Endothelial cell of umbilical vein (primary cell): ENCODE measurements at places on chromosomes 2 and 18. TPM values are rescaled to one million over a fixed set of nuclear protein-coding genes. Genes with fewer than 3 reads are reported as not detected.
A peak's percentile ranks its signal among the peaks of the same experiment; 100 is the strongest.

- no peak for DNase-seq
Measured at GRCh38 chr2:135063210-135063609, 11.1 kb downstream of the RAB3GAP1 start.

DNA sequence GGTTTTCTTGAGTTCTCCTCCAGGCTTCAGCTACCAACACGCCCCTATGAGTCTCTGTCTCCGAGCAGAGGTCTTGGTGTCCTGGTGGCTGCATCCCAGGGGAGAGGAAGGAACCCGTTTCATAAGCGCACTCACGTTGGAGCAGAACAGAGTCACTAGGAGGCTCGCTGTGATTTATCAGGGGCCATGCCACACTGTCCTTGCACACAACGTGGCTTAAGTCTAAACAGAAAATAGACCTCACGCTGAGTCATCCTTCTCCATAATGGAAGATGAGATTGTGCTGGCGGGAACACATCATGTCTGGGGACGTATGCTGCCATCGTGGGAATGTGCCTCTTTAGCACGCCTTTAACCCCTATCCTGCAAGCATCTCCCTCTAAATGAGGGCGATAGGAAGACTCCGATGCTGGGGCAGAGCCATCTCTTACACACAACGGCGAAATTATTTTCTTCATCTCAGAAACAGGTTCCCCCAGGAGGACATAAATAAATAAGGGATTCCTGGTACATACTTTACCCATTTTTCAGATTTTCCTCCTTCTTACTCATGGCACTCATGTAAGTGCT, 211.4 kb downstream of the KLHL29 start:
- DNase-seq, result no peak

DNA sequence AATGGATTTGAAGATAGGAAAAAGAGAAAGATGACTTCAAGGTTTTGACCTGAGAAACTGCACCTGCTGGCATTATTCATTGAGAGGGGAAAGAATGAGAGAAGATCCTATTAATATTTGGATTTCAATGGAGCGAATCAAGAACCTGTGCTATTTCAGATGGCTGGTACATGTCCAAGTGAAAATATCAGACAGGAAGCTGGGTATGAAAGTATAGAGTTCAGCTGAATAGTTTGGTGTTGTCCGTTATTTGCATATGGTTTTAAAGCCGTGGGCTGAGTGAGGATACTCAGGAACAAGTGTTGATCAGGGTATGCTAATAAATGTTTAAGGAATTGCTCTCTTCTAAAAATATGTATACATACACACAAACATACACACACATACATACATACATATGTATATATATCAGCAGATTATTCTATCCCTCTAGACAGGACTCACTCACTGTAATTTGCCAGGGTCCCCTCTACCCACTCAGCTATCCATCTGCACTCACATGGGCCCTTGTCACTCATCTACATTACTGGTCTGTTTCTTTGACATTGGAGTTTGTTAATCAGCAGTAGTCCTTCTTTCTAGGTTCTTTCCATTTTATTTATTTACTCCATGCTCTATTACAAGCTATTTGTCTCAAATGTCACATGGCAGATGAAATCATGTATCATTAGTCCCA, 33.9 kb upstream of the IKZF2 start:
- DNase-seq, result no peak

Gene SERPINB11
- not detected in 2 replicates for polyA plus RNA-seq

Gene SCTR
- polyA plus RNA-seq, result not detected in 2 replicates

DNA sequence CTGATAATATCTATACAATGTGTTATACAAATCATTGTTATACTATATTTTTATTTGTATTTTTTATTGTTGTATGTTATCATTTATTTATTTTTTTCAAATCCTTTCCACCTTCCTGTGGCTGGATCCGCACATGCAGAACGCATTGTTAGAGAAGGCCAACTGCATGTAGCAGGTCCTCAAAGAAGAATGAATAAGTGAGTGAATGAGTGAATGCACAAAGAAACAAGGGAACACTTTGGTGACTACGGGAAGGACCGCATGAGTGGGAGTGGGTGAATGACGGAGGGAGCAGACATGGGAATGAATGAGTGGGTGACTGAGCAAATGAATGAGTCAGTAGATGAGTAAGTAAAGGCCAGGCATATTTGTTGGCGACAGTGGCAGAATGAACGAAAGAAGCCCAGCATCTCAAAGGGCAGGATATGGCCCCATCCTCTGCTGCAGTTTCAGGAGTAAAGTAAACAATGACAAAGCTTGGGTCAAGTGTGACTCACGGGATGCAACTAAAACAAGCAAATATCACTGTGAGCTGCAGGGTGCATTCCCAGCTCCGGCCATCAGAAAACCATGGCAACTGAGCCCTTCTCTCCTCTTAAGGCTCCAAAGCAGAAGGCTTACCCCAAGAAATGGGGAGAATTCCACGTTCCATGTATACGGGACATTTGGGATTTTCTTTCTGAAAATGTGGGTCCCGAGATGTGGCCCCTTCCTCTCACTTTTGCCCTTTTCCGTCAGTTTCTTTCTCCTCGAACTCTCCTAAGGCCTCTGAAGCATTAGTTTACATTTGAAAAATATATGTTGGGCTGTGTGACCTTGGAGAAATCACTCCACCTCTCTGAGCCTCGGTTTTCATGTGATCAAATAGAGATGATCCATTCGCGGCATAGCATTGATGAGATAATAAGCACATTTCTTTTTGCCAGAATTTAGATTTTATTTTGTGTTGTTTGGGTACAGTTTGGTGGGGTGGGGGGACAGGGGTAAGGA, 24.5 kb downstream of the KCNF1 start:
- peak; percentile 96 for DNase-seq

GRCh38 chr2:143034292-143035074, 94.7 kb upstream of the ARHGAP15 start:
- DNase-seq, result peak; percentile 80

GRCh38 chr2:83340424-83340823, 1118.7 kb downstream of the SUCLG1 start:
- DNase-seq, result no peak

Gene FSHR
- not detected in 2 replicates for polyA plus RNA-seq

GRCh38 chr2:234677758-234678538, 181.1 kb upstream of the ARL4C start:
- DNase-seq, result no peak

Gene ABCG8
- not detected in 2 replicates for polyA plus RNA-seq

Gene SCN2A
- not detected in 2 replicates for polyA plus RNA-seq

Gene CDK15
- not detected in 2 replicates for polyA plus RNA-seq

DNA sequence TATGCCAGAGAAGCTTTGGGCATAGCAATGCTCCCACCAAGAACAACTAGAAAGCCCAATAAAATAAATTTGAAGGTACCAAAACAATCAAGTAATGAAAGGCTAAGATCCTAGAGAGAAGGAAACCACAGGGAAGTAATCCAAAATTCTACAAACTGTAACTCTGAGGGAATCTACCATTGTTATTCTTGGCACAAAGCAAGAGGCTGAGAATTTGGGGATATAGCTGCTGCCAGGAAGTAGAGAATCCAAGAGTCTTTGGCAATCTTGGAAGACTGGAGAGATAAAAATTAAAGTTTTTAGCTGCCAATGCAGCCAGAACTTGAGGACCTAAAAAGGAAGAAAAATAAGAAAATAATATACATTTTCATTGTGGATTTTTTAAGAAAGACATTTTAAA, 68.5 kb downstream of the PIGN start:
- peak; percentile 6 for DNase-seq

DNA sequence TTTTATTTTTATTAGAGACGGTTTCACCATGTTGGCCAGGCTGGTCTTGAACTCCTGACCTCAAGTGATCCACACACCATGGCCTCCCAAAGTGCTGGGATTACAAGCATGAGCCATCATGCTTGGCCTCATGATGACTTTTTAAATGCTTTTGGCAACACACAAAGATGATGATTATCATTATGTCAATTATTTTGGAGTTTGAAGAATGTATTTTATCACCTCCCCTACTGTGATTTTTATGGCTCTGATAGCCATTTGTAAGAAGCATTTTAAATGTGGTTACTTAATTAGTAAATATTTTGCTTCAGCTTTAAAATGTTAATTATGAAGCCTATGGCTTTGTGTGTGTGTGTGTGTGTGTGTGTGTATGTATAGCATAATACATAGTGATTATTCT, 45.1 kb upstream of the RAB27B start:
- no peak for DNase-seq

- DNase-seq, result no peak
Measured at GRCh38 chr18:40930211-40930882, 1024.7 kb upstream of the PIK3C3 start.

Gene ACYP2
- polyA plus RNA-seq, result 3.4 and 3.9 TPM in 2 replicates

DNA sequence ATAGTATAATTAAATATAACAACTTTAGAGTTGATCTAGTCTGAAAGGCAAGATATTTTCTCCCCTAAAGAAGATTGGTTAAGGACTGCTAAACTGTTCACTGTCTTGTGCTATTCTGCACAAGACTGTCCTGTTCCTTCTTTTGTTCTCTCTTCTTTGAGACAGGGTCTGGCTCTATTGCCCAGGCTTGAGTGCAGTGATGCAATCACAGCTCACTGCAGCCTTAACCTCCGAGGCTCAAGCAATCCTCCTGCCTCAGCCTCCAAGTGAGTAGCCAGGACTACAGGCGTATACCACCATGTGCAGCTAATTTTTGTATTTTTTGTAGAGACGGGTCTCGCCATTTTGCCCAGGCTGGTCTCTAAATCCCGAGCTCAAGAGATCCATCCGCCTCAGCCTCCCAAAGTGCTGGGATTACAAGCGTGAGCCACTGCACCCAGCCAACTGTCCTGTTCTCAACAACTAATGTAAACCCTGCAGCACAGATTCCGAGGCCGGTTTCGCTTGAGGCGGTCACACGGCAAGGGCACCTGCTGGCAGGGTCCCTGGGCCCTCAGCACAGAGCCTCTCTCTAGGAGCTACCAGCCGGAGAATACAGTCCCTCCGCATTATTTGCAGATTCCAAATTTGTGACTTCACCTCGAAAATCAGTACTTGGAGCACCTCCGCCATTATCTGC, 16.4 kb downstream of the PXDN start:
- DNase-seq, result no peak

Gene HOXD1
- 6.6 and 8.7 TPM in 2 replicates for polyA plus RNA-seq
